ENCODE measurements at places on chromosomes 16 and 17.

- peak; percentile 64 for DNase-seq
Measured at GRCh38 chr16:12538667-12539091, 265.0 kb downstream of the CPPED1 start.

DNA sequence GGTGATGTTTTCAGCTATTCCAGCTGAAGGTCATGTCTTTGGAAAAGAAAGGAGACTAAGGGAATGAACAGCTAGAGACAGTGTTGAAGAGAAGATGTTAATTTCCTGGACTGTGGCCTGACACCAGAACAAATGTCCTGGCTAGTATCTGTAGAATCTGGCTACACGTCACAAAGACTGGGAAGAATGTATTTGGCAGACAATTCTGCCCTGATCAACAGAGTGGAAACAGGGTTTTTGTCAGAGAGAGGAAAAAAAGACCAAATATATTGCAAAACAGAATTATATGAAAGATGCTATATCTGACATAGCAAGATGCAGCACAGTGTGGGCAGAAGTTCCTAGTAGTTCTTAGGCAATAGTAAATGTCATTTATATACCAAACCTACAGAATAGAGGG, 17.0 kb upstream of the ANKFN1 start:
- no peak for DNase-seq

DNA sequence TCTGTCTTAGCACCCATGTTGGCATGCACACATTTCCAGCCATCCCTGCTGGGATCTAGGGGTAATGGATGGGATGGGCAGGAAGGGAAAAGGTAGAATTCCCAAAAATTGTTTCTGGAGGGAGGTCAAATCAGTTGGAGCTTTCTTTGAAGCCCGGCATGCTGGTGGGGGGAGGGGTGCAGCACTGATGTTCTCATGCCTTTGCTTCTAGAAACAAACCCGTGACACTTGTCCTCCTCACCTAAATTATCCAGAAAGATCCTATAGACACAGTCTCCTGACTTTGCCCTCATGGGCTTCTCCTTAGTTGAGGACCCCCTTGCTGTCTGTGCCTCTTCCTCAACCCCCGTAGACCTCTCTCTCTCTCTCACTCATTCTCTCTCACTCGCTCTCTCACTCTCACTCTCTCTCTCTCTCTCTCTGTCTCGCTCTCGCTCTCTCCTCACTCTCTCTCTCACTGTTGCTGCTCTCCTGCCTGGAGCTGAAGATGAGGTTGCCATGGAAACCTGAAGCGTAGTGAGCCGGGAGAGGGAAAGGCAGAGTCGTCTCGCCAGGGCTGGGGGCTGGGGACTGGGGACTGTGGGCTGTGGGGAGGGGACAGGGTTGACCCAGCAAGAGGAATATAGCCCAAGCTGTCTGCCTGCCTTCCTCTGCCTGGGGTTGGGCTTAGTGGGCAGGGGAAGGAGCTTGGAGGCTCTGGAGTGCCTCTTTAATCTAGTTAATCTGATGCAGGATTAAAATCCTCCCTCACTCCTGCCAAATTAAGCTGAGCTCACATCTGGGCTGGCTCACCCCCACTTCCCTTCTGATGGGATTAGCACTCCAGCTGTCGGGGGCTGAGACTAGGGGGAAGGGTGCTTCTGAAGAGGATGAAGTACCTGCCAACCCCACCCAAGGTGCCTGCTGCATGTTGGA, 16.1 kb downstream of the LASP1 start:
- no peak for DNase-seq

DNA sequence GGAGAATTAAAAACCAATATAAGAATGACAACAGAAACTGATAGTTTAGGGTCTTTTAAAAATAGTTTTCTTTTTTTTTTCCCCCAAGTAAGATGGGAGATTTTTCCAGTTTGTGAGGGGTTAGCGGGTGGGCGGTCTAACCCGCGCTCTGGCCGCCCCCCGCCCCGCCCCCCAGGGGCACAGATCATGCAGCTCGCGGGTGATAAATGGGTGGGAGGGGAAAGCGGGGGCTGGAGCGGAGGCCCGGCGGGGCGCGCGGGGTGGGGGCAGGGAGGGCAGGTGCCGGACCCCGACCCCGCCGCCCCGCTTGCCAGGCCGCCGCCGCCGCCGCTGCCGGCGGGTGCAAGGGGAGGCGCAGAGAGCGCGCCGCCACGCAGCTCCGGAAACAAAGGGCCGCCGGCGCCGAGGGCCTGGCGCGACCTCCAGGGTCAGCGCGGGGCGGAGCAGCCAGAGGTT, 60.1 kb upstream of the GSE1 start:
- no peak for DNase-seq

GRCh38 chr16:68764862-68765261, 27.8 kb downstream of the CDH1 start:
- DNase-seq: no peak

DNA sequence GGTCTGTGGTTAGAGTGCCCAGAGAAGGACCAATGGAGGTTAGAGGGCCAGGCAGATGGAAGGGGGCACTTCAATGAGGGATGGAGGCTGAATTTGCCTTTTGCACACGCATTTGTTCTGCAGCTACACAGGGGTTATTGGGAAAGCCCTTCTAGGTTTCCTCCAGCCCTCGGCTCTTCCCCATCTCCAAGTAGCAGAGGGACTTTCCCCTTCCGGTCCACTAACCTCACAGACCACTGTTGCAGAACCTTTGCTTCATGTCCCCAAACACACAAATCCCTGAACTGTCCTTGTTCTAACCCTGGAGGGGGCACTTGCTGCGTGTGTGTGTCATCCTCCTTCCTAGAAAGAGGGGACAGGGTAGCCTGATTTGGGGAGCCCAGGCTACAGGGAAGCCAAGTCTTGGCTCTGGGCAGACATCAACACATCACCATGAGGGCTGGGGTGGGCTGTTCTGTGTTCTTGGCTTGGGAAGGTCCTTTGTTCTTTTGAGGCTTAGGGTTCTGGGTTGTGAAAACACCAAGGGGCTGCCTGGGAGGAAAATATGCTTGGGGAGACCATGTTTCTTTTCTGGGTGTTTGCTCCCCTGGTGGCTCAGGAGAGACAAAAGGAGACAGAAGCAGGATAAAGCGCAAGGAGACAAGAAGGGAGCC, 7.3 kb upstream of the NR1D1 start:
- DNase-seq: peak; percentile 29

DNA sequence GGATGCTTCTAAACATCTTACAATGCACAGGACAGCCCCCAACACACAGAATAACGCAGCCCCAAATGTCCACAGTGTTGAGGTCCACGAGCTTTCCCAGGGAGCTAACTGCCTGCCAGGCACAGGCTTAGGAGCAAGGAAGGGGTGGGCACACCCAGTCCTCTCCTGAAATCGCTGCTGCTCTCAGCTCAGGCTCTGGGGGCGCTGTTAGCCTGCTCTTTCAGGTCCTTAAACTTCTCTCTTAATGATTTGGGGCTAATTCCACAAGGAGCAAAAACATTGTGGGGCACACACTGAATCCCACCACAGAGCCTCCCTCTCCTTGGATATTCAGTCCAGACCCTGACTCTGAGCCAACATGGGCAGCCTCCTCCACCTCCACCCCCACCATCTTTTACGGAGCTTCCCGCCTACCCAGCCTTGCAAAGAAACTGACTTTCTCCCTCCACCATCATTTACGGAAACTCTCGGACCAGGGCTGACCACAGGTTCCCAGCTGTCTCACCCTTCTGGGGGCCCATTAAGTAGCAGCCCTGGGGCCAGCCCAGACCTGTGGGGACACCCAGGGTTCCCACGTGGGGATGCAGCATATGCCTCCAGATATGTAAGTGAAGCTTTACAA, 1.1 kb downstream of the CD300H start:
- DNase-seq: no peak

DNA sequence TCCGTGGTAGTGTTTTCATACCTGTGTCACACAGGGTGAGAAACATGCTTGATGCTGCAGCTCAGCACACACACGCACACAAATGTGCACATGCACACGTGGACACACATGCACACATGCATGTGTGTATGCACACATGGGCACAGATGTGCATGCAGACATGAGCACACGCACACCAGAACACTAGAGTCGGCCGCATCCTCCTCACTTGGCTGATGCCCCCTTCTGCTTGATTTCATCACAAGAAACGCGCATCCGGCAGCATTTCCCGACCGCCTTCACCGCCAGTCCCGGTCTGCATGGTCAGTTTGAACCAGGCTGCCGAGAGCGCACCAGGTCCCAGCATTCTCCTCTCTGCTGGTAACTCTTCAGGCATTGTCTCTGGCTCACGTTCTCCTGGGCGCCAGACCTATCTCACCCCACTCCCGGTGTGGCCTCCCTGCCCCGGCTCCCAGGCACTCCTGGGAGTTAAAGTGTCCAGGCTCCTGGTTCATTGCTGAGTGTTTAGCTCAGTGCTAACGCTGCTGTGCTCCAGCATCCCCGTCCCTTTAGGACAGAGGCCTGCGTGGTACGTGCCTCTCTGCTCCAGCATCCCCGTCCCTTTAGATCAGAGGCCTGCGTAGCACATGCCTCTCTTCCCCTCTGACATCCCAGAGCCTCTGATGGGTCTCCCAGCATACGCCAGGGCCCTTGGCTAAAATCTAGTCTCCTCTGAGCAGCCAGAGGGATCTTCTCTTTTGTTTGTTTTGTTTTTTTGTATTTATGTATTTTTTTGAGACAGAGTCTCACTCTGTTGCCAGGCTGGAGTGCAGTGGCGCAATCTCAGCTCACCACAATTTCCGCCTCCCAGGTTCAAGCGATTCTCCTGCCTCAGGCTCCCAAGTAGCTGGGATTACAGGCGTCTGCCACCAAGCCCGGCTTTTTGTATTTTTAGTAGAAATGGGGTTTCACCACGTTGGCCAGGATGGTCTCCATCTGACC, 16.0 kb downstream of the BAIAP2 start:
- no peak for DNase-seq

- no peak for DNase-seq
Measured at GRCh38 chr16:78275420-78275819, 176.0 kb downstream of the WWOX start.

GRCh38 chr16:53896722-53897121, 192.8 kb downstream of the FTO start:
- no peak for DNase-seq

DNA sequence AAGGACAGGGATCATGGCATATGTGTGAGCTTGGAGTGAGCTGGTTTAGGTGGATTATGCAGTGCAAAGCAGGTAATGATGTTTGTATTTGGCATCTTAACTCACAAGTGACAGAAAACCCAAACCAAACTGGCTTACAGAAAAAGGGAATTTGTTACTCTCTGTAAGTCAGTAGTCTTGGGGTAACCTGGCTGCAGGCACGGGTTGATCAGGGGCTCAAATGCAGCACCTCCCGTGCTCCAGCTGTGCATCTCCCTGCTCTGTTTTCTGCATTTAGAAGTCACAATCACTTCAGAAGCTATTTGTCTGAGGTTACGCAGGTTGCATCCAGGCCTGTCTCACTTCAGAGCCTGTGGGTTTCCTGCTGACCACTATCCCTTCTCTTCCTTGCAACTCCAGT, 354.3 kb downstream of the CPPED1 start:
- DNase-seq: no peak

- no peak for DNase-seq
Measured at GRCh38 chr17:36049643-36050042, 14.4 kb upstream of the CCL18 start.

- DNase-seq: peak; percentile 66
Measured at GRCh38 chr17:2064520-2064971, 9.6 kb downstream of the HIC1 start.

DNA sequence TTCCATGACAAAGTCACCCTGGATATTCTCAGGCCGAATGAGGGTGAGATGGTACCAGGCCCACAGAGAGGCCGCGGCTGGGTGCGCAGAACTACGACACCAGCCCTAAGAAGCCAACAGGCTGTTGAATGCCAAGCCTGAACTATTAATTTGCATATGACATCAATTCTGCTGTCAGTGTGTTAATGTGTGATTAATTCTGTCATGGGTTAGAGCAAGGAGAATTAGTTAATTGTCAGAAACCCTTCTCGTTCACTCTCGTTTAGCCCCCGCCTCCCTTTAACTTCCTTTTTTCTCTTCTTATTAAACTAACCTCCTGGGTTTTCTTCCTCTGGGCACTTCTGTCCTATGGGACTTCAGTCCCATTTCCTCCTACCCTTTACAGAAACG, 123.4 kb downstream of the ZFHX3 start:
- DNase-seq: no peak

GRCh38 chr16:86288716-86289294, 221.5 kb upstream of the FOXF1 start:
- no peak for DNase-seq

- DNase-seq: no peak
Measured at GRCh38 chr17:58052945-58053715, 30.1 kb upstream of the DYNLL2 start.

- DNase-seq: no peak
Measured at GRCh38 chr17:892958-893357, 86.6 kb downstream of the NXN start.

DNA sequence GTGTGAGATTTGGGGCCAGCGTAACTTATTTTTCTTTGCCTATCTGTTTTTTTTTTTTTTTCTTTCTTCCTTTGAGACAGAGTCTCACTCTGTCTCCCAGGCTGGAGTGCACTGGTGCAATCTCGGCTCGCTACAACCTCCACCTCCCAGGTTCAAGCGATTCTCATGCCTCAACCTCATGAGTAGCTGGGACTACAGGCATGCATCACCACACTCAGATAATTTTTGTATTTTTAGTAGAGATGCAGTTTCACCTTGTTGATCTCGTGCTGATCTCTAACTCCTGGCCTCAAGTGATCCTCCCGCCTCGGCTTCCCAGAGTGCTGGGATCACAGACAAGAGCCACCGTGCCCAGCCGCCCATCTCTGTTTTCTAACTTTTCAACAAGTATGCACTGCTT, 63.4 kb downstream of the VPS35L start:
- no peak for DNase-seq

DNA sequence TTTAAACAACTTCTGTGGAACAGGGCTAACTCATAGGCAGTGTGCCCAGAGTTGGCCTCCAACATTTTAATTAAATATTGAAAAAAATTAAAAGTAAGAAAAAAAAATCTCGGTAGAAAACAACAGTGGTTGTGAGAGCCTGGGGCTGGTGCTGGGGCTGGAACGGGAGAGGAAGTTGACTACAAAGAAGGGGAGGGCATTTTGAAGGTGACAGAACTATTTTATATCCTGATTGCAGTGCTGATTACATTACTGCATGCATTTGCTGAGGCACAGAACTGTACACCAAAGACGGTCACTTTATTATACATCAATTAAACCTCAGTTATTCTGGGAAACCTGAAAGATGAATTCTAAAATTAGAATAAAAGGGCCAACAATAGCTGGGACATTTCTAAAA, 142.5 kb downstream of the PARN start:
- peak; percentile 25 for DNase-seq

- peak; percentile 7 for DNase-seq
Measured at GRCh38 chr17:13158494-13159240, 140.8 kb upstream of the ELAC2 start.

GRCh38 chr17:12953156-12953555, 64.7 kb downstream of the ELAC2 start:
- DNase-seq: no peak

GRCh38 chr17:9790889-9791876, at the start of gene DHRS7C:
Gene DHRS7C (minus strand): TSS chr17:9791592. CDS start chr17:9791284, 308 bp downstream.
- DNase-seq: no peak

GRCh38 chr17:31487648-31488263, 96.3 kb downstream of the RAB11FIP4 start:
- peak; percentile 45 for DNase-seq

GRCh38 chr17:27573971-27574525, 56.9 kb upstream of the LGALS9 start:
- DNase-seq: peak; percentile 64

- peak; percentile 32 for DNase-seq
Measured at GRCh38 chr16:27097800-27098230, 31.1 kb downstream of the C16orf82 start.

- no peak for DNase-seq
Measured at GRCh38 chr16:9027070-9027799, 63.5 kb upstream of the USP7 start.
